ENCODE measurements at places on chromosomes 6 and 20.
A peak's percentile ranks its signal among the peaks of the same experiment; 100 is the strongest.

- no peak for DNase-seq
Measured at GRCh38 chr20:57660922-57661745, 40.9 kb upstream of the ZBP1 start.

DNA sequence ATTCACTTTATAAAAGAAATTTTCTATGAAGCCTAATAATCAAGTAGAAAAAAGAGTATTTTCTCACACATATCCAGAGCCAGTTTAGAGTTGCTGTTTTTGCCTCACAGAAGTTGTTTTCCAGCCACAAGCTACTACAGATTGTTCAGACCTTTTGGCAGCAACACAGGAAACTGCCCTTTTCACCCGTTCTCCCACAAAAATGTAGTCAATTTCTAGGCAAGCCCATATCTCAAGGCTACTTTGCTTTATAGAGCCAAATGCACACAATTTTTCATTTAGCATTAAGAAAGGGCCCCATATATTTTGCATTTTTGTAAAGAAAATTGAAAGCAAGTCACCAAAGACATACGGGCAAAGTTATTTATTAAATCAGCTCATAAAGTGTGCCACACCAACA, 49.5 kb downstream of the EPB41L2 start:
- DNase-seq, result no peak

DNA sequence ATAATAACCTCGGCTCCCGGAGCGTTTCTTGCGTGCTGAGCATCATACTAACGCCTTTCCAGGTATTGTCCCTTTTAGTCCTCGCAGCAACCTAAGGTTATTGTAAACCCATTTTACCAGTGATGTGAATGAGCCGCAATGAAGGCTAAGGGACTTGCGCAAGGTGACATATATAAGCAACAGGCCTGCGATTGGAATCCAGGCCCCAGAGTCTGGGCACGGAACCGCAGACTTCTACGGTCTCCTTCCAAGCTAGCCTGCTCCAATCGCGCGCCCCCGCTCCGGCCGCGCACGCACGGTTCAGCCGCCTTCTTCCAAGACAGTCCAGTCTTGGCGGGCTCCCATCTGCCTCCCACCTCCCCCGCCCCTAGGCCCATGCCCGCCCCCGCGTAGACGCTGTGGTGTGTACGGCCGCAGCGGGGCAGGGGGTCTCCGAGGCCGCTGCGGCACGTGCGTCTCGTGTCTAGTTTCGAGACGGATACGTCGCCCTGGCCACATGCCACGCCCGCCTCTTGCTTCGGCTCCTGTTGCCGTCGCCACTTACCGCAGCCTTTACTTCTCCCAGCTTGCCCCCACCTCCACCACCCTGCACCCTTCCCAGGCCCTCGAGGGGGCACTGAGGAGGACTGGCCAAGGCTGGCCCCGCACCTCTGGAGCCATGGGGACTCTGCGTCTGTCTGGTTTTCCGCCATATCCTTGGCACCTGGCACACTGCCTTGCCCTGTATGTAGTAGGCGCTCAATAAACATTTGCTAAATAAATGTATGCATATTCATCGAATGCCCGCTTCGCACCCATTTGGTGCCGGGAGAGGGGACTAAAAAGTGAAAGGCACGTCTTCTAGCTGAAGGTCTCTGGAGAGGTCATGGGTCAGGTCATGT, 855 bp upstream of the GFOD1 start:
- no peak for DNase-seq

DNA sequence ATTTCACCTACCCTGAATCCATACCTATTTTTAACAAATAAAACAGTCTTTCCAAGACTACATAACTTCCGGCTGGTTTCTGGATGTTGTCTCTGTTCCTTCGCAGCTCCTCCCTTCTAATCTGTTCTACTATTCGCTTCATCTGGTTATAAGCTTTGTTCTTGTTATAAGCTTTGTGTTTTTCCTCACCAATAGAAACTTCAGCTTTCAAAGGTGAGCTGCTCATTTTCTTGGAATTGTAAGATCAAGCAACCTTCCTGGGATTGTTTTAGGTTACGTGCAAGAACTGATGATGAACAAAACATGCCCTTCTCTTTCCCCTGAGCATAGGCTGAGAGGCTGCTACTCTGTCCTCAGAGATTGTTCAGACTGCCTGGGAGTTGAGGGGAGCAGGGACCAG, 2.1 kb downstream of the GFOD1 start:
- DNase-seq, result no peak

- DNase-seq, result no peak
Measured at GRCh38 chr6:56230976-56231566, 16.3 kb downstream of the COL21A1 start.

DNA sequence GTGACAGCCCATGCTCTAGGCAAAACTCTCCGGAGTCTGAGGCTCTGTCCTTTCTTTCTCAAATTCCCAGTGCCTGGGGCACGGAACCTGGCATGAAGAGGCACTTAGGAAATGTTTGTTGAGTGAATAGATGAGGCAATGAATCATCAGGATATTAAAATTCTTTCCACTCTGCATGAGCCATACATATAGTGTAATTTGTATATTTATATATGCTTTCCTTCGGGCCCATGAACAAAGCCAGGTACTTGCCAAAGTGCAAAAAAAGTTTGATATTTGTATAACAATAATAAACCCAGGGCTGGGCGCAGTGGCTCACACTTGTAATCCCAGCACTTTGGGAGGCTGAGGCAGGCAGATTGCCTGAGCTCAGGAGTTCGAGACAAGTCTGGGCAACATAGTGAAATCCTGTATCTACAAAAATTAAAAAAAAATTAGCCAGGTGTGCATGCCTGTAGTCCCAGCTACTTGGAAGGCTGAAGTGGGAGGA, 212.3 kb upstream of the ZNF217 start:
- no peak for DNase-seq

- no peak for DNase-seq
Measured at GRCh38 chr6:56291302-56291917, 44.0 kb upstream of the COL21A1 start.

GRCh38 chr20:63567386-63568169, 6.5 kb downstream of the HELZ2 start:
- peak; percentile 37 for DNase-seq

DNA sequence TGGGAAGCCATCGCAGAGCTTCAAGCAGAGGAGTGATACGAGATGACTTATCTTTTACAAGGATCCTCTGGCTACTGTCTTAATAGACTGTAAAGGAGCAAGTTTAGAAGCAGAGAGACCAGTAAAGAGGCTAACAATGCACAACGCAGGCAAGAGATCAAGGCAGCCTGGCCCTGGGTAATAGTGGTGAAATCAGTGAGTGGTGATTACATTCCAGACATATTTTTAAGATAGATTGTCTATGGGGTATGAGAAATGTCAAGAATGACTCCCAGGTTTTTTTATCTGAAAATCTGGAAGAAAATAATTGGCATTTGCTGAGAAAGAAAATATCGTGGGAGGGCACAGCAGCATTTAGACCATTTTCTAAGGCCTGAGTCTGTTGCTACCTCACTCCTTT, 213.6 kb upstream of the HTR1E start:
- no peak for DNase-seq

DNA sequence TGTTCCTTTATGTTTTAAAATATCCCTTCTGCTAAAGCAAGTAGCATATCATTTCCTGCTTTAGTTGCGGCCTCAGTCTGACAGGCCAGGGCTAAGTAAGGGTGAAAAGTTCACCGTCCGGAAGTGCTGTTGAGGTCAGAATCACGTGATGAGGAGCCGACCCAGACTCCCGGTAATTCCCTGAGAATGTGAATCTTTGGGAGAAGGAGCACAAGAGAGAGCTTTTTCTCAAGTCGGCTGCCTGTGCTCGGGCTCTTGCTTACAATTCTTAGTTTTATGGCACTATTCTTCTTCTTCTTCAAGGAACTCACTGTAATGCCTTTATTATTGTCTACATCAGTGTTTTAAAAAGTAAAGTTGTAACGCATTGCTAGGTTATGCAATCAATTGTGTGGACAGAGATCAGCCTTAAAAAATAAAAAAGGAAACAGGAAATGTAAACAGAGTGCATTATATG, 309.3 kb downstream of the PRL start:
- no peak for DNase-seq

GRCh38 chr6:11785774-11786579, 7.4 kb upstream of the ADTRP start:
- DNase-seq, result no peak

- DNase-seq, result no peak
Measured at GRCh38 chr20:63127700-63128364, 88.1 kb downstream of the YTHDF1 start.

DNA sequence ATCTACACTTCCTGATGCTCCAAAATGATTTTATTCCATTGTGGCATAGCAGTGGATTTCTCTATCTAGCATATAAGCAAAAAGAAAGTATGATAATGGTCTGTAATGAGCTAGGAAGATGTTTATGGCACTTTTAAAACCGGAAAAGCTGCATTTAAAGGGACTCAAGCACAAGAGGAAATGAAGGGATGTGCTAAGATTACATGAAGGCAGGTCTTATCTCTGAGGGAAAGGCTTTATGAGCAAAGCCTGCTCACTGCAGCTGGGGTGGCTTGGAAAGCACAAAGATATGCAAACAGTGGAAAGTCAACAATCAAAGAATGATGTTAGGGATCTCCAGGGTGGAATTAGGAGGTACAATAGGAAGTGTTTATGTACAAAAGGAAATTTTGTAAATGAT, 138.2 kb downstream of the TENT5A start:
- no peak for DNase-seq

DNA sequence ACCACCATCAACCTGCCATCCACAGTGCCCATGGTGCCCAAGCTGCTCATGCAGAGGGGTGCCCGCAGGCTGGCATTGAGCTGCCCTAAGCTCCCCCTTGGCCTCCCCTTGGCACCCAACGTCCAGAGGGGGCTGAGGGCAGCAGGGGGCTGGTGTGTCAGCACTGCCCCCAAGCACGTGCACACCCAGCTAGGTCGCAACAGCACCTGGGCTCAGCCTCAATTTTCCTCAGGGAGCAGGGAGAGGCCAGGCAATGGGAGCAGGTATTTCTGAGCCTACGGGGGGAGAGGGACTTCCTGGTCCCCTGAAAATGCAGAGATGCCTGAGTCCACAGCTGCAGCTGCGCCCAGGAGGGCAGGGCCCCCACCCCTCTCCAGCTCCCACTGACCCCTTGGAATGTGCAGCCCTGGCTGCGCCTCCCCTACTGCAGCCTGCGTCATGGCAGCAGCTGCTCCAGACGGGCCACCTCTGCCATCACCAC, 204.2 kb downstream of the ANKRD60 start:
- DNase-seq, result no peak
